Stimulated activated CD8-positive, alpha-beta memory T cell treated with anti-CD3 and anti-CD28 coated beads, Interleukin-4, amount 100 ng/mL, for 4 hours (primary cell): ENCODE measurements at places on chromosomes 16 and 17.

- peak; percentile 6 for DNase-seq
Observed at GRCh38 chr17:67434061-67434525, 57.0 kb downstream of the PITPNC1 start.

- DNase-seq: no peak
Observed at GRCh38 chr16:58651965-58652348, 22.3 kb upstream of the CNOT1 start.

DNA sequence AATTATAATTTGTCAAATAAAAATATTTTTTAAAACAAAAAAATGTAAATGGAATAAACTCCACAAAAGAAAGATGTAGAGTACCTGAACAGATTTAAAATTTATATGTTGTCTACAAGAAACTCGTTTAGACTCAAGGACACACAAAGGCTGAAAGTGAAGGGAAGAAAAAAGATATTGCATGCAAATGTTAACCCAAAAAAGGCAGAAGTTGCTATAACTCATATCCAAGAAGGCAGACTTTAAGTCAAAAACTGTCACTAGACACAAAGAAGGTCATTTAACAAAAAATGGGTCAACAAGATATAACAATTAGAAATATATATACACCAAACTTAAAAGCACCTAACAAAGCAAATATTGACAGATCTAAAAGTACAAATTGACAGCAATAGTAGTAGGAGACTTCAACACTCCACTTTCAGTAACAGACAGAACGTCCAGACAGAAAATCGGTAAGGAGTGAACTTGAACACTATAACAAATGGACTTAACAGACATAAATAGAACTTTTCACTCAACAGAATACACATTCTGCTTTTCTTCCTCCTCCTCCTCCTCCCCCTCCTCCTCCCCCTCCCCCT is 40.8 kb upstream of the MYLK3 start:
- DNase-seq: no peak

DNA sequence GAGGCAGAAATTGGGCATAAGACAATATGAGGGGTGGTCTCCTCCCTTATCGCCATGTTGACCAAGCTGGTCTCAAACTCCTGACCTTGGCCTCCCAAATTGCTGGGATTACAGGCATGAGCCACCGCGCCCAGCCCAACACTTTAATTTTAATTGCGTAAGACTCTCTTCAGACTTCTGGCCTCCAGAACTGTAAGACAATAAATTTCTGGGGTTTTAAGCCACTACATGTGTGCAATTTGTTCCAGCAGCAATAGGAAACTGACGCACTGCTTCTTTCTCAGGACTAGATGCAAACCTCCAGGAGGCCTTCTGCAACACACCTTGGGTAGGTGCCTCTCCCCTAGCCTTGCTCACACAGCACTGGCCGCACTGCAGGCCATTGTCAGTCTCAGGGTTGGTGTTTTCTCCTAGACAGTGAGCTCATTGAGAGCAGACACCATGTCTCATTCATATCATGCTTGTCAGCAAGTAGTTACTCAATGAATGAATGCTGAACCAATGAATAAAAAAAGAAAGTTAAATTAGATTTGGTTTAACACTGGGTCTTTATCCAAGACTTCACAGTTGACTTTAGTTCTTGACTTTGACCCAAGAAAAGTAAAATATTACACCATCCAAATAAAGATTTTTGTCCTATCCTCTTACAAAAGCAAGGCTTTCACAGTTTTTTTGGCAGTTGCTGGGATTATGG is 5.5 kb upstream of the ACSF2 start:
- no peak for DNase-seq

GRCh38 chr17:28500712-28501379 is 5.3 kb upstream of the FOXN1 start:
- DNase-seq: no peak

GRCh38 chr16:71257768-71258167 is 27.2 kb upstream of the HYDIN start:
- DNase-seq: no peak

GRCh38 chr17:61794792-61795191 is 68.5 kb downstream of the BRIP1 start:
- no peak for DNase-seq

DNA sequence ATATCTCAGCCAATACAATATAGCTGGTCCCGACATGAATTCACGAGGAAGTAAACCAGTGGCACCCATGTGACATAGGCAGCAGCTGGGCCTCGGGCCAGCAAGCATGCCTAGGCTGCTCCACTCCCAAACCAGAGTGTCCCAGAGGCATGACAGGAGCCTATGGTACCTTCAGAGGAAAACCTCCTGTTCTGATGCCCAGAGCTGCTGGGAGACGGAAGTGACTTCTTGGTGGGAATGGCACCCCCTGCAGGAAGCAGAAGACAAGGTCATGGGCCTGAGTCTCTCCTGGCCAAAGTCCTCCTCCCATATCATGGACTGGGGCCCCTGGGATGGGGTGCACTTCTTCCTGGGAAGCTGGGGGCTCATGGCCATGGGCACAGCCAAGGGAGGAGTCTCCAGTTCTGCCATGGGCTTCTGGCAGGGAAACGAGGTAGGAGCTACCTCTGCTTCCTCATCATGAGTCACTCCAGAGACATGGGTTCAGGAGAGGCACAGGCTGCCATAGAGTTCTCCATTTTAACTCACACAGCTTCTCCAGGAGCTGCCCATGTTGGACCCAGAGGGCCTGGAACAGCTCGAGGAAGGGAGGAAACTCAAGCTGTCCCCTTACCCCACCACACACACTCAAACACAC is 13.4 kb downstream of the FBF1 start:
- no peak for DNase-seq

DNA sequence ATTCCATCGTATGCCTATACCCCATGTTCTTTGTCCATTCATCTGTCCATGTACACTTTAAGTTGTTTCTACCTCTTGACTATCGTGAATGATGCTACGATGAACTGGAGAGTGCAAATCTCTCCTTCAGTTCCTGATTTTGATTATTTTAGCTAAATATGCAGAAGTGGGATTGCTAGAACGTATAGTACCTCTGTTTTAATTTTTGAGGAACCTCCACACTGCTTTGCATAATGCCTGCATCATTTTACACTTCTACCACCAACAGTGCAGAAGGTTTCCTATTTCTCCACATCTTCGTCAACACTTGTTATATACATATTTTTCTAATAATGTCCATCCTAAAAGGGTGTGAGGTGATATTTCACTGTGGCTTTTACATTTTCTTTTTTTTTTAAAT is 43.9 kb downstream of the SDR42E1 start:
- DNase-seq: no peak

- no peak for DNase-seq
Observed at GRCh38 chr17:34305606-34306005, 13.6 kb upstream of the CCL8 start.

- no peak for DNase-seq
Observed at GRCh38 chr17:51079049-51079448, 41.6 kb downstream of the SPAG9 start.

DNA sequence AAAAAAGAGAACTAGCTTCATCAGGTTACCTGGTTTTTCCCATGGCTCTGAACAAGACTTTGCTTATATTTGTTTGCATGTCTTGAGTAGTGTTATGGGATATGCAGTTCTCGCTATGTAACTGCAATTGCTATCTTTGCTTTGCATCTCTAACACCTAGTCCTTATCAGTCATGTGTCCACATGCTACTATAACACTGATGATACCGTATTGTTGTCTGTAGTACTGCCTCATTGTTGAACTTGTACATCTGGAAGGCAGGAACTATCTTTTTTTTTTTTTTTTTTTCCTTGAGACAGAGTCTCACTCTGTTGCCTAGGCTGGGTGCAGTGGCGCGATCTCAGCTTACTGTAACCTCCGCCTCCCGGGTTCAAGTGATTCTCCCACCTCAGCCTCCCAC is 2.5 kb downstream of the PSME3 start:
- DNase-seq: no peak

- DNase-seq: no peak
Observed at GRCh38 chr16:80671281-80671849, 130.6 kb downstream of the DYNLRB2 start.

DNA sequence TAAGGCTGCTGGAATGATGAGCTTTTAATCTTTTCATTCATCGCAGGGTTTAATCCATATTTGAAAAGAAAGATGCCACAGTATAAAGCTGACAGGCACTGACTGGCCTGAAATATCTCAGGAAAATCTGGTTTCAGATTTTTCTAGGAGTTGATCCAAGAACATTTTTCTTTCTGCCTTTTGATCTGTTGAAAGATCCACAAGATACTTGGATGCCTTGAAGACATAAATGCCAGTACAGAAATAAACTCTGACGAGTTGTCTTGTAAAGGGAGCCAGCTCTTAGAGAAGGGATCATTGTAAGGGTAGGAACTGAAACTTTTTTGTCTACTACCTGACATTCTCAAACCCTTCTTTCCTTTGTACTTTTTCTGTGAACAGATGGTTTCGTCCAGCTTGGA is 25.4 kb upstream of the KRT20 start:
- DNase-seq: no peak

DNA sequence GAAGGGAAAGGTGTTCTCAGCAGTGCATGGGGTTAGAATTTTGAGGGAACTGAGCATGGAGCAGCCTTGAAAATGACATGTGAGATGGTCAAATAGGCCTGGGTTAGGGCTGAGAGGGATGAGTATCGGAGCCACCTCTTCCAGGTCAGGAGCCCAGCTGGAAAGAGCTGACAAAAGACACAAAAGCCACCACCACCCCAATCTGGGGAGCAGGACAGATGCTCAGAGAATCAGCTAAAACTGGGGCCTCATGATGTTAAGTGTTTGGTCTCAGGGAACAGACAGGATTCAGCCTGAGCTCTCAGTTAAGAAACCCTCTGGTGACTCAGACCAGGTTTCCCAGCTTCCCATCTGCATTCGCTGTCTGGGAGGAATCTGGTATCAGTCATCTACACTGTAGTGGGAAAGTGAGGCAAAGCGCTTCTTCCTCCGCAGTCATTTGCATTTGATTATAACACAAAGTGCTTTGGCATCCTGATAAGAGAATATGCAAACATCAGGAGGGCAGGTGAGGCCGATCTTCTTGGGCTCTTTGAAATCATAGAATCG is 2.6 kb downstream of the WNT9B start:
- no peak for DNase-seq

DNA sequence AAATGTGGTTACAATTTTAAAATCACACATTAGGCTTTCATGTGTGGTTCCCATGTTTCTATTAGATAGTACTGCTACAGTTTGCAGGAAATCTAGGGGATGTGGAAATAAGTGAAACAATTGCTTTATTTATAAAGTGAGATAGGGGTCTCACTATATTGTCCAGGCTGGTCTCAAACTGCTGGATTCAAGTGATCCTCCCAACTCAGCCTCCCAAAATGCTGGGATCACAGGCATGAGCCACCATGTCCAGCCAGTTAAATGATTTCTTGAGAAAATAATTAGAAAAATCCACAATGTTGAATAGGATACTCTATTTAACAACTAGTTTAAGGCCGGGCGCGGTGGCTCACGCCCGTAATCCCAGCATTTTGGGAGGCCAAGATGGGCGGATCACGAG is 42.0 kb downstream of the UBE2G1 start:
- no peak for DNase-seq

DNA sequence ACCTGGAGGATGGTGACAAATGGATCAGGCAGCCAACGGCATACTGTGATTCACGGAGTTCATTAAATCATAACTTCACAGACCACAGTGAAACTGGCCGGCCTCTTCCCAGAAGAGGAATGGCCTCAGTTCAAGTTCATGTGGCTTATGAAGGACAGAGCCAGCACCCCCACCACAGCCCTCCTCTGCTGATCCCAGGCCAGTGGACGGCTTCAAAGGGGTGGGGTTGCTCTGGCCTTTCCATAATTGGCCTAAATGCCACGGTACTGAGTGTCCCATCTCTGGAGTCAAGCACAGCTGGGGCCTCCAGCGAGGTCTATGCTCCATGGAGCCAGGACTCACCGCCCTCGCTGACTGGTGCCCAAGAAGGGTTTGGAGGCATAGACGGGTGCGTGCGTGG is 21.4 kb downstream of the GALNS start:
- no peak for DNase-seq
